ENCODE measurements at places on chromosomes 7 and 10.

DNA sequence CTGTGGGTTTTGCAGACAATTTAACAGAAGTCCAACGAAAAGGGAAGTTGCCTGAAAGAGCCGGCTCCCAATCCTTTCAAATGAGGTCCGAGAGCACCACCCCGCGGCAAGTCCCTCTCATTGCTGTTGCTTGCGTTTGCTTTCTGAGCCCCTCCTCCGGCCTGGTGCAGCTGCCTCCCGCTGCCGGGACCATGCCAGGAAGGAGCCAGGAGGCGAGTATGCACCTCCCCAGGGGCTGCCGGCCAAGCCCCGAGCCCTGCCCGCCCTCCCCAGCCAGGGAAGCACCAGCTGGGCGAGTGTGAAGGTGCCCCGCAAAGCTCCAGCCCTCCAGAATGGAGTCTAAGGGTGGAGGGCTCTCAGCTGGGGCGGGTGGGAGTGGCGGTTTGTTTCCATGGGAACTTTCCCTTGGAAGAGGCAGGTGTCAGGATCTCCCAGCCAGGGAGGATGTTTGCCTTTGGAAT, 25.8 kb upstream of the PPP2R2D start:
- DNase-seq: peak; percentile 21

- no peak for DNase-seq
Observed at GRCh38 chr7:142389544-142389943, 131.7 kb upstream of the PRSS58 start.

GRCh38 chr10:20955355-20955893, 58.3 kb upstream of the NEBL start:
- DNase-seq: no peak

- no peak for DNase-seq
Observed at GRCh38 chr10:121999301-121999700, 10.3 kb downstream of the TACC2 start.

DNA sequence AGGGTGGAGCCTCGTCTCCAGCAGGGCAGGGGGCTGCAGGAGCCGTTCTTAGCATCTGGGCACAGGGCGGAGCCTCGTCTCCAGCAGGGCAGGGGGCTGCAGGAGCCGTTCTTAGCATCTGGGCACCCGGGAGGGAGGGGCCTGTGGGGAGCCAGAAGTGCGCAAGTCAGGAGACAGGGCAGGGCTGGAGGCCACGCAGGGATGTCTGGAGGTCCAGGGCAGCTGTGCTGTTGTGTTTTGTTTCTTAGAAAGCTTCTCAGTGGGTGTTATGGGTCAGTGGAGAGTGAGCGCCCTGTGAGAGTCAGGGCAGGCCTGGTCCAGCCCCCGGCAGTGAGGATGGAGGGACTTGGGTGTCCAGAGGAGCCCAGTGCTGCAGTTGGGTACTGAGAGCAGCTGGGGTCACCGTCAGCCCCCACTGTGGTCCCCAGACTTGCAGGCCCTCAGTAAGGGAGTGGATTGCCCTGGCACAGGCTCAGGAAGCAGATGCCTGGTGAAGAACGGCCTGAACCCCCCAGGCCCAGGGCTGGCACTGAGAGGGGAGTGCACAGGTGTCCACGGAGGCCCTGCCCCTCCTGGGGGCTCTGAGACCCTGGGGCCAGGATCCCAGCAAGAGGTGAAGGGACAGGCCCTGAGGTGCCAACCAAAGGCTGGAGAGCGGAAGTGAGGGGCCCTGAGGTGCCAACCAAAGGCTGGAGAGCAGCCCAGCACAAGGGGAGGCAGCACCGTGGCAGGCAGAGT, 29.8 kb downstream of the FAM20C start:
- DNase-seq: no peak

- DNase-seq: no peak
Observed at GRCh38 chr7:150369748-150370501, 1.3 kb downstream of the REPIN1 start.

GRCh38 chr7:146175716-146176115, 59.1 kb downstream of the CNTNAP2 start:
- no peak for DNase-seq

DNA sequence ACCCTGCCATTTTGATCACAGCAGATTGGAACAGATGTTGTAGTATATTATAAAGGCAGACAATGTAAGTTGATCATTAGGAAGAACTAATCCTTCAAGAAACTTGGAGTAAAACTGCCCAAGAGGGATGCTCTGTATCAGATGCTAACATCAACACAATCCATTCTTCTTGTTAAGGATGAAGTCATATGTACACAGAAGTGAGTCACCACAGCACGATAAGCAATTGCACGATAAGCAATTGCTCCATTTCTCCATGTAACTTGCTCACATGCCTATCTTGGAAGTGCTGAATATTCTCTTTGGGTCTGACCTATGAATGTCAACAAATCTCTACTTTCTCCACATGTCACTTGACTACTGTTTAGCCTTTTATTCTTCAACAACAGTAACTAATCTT, 41.5 kb upstream of the DMTF1 start:
- DNase-seq: no peak

GRCh38 chr10:83572036-83572435, 567.3 kb upstream of the GHITM start:
- DNase-seq: no peak

DNA sequence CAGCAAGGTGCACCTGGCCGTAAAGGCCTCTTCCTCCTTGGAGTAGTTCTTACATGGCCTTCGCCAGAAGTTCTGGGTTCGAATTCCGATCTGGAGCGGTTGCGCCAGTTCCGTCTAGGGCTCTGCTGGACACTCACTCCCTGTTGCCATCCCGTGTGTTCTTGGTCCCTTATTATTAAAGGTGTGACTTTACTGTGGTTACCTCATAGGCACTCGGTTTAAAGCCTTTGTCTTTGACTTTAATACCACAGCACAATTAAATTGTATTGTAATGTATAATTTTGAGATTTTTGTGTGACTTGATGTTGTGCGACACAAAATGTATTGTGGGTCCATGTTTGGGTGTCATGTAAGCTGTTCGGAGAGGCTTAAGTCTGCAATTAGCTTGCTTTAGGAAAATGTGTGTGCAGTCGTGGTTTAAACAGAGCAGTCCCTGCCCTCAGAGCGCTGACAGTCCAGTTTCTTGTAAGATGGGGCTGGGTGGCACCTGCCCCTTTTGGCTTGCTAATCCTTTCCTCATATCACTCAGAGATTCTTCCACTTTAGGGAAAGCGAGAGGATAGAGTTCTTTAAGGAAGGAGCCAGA, 919 bp downstream of the INPP5F start:
- no peak for DNase-seq

DNA sequence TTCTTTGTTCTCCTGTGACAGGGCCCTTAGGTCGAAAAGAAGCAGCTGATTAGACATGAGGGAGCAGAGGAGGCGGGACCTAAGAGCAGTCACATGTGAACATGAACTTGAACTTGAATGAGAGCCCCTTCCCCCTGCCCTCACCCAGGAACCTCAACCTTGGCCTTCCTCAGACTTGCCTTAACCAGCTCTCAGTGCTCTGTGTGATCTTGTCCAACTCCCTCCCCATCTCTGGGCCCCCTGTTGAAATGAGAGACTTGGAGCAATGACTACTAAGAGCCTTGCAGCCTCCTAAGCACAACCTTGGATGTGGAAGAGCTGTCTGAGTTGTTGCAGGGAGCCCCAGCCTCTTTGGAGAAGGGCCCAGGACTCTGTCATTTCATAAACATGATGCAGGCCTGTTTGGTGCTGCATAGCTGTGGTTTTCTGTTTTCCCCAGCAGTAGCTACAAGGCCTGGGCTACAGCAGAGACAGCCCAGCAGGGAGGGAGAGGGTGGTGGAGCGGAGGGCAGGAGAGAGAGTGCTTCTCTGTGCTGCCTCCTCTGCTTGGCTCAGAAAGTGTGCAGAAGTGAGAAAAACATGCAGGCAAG, 123.9 kb upstream of the ZMIZ1 start:
- DNase-seq: no peak

GRCh38 chr10:128049226-128050120, 76.8 kb downstream of the MKI67 start:
- DNase-seq: no peak

GRCh38 chr10:94631077-94631875, 52.3 kb upstream of the CYP2C18 start:
- no peak for DNase-seq

DNA sequence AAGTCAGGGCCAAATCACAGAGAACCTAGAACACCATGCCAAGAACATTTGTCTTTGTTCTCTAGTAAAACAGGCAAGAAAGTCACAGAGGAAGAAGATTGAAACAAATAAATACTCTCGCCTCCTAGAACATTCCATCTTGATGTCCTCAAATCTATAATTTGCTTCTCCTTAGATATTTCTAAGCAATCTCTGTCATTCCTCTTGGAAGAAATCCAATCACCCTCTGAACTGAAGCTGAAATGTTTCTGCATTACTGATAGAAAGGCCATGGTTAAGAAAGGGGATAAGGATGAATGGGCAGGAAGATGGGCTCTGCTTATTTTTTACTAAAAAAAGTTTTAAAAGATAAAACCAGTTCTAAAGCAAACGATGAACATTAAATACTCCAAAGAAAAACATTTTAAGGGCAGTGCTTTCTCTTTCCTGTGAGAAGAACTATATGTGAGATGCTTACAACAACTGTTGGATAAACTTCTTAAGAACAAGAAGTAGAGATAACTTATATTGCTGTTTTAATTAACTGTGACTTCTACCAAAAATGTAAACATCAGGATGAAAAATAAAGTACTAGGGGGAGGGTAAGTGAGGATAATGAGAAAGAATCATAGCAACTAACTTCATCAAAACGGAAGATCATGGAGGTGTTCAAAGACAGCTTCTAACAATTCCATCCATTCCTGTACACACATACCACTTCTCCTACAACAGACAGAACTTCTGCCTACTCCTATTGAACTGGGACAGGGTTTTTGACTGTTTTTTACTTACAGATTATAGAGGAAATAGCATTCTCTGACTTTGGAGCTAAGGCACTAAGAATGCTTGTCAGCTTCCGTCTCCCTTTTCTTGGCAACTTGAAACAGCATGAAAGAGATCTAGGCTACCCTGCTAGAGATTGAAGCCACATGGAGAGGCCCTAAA, 153.0 kb upstream of the LRRTM3 start:
- DNase-seq: no peak

DNA sequence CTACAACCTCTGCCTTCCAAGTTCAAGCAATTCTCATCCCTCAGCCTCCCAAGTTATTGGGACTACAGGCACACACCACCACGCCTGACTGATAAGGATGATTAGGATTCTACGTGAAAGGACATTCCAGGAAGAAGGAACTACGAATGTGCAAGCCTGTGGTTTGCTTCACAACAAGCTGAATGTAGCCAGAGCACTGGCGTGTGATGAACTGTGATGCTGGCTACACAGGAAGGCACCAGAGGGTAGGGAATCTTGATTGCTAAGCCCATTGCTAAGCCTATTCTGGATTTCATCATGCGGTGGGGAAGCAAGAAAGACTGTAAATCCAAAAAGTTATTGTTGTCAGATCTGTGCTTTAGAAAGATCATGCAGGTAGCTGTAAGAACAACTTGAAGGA, 72.3 kb upstream of the SRRM3 start:
- no peak for DNase-seq

All from hypothalamus (tissue), 51 donors.